Immature natural killer cell (primary cell): ENCODE measurements at places on chromosomes 13 and 19. TPM values are rescaled to one million over a fixed set of nuclear protein-coding genes. Genes with fewer than 3 reads are reported as not detected.

The MBD3L2 gene
- not detected for polyA plus RNA-seq

- no peak for DNase-seq
- no peaks in the 10 kb centered on the region for H3K36me3 ChIP-seq
- no peak overlapping the region for H3K27ac ChIP-seq
- H3K4me3 ChIP-seq: no peak overlapping the region
- peaks cover 69% of the 10 kb centered on the region for H3K4me1 ChIP-seq
- peaks cover 6% of the 10 kb centered on the region for H3K27me3 ChIP-seq
These were observed 3.9 kb downstream of the RANBP3 start for GRCh38 chr19:5973867-5974635.

DNA sequence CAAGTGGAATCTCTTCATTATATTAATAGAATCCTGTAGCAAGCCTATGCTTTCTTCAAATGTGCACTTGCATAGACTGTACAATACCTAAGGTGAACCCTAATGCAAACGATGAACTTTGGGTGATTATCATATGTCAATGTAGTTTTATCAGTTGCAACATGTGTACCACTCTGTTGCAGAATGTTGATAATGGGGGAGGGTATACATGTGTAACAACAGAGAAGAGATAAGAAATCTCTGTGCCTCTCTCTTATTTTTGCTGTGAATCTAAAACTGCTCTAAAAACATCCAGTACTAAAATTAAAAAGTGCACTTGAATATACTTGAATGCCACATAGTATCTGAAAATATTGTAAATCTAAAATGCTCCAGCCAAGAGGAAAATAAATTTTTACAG, 820.8 kb upstream of the MIR17HG start:
- H3K27me3 ChIP-seq: no peaks in the 10 kb centered on the region
- H3K4me3 ChIP-seq: no peak overlapping the region
- H3K27ac ChIP-seq: no peak overlapping the region
- H3K36me3 ChIP-seq: no peaks in the 10 kb centered on the region
- H3K4me1 ChIP-seq: no peaks in the 10 kb centered on the region
- no peak for DNase-seq

The CCDC70 gene
- polyA plus RNA-seq: not detected

DNA sequence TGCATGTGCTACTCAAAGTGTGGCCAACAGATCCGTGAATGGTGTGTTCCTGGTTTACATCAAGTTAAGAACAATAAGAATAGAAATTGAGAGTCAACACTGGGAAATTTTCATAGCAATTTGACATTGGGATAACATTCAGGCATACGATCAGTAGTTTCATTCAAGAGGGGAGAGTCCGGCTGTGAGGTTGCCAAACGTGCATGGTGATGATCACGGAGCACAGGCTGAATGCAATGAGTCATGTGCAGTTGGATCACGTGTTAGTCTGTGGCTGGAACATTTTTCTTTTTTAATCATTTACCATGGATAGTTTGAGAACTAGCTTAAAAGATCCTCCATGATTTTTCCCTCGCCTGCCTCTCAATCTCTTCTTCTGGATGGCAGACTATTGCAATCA, 2.5 kb upstream of the DCT start:
- H3K27me3 ChIP-seq: peaks cover 4% of the 10 kb centered on the region
- H3K27ac ChIP-seq: no peak overlapping the region
- H3K4me1 ChIP-seq: no peaks in the 10 kb centered on the region
- no peak for DNase-seq

GRCh38 chr13:97057176-97057575, 62.9 kb upstream of the OXGR1 start:
- H3K4me1 ChIP-seq: no peaks in the 10 kb centered on the region
- no peak for DNase-seq
- H3K27ac ChIP-seq: no peak overlapping the region
- no peak overlapping the region for H3K4me3 ChIP-seq
- H3K27me3 ChIP-seq: peaks cover 2% of the 10 kb centered on the region
- no peaks in the 10 kb centered on the region for H3K36me3 ChIP-seq

DNA sequence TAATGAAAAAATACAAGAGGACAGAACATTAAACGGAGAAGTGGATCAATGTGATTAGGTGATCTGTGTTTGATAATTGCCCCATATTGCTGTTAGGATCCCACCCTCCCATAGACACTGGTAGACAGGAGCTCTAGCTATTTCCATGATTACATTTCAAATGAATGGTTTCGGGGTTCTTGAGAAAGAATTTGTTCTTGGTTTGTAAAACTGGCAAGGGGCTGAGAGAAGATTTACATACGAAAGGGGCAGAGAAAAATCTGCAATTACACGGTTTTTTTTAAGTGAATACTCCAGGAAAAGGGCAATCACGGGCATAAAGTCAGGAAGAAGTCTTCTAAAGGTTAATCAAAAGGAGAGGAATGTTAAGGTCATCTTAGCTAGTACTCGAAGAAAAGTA, 2125.7 kb upstream of the PCDH20 start:
- H3K27me3 ChIP-seq: no peaks in the 10 kb centered on the region
- no peaks in the 10 kb centered on the region for H3K4me1 ChIP-seq
- no peak overlapping the region for H3K4me3 ChIP-seq
- DNase-seq: no peak
- H3K27ac ChIP-seq: no peak overlapping the region
